Heart right ventricle (tissue), 16 donors: ENCODE measurements at places on chromosomes 1 and 21. TPM values are rescaled to one million over a fixed set of nuclear protein-coding genes. Genes with fewer than 3 reads are reported as not detected.

- H3K27me3 ChIP-seq: no peaks in the 10 kb centered on the region
- H3K36me3 ChIP-seq: no peaks in the 10 kb centered on the region
- DNase-seq: no peak
- H3K27ac ChIP-seq: no peak overlapping the region
Observed at GRCh38 chr1:194717941-194718340, 1531.5 kb upstream of the B3GALT2 start.

DNA sequence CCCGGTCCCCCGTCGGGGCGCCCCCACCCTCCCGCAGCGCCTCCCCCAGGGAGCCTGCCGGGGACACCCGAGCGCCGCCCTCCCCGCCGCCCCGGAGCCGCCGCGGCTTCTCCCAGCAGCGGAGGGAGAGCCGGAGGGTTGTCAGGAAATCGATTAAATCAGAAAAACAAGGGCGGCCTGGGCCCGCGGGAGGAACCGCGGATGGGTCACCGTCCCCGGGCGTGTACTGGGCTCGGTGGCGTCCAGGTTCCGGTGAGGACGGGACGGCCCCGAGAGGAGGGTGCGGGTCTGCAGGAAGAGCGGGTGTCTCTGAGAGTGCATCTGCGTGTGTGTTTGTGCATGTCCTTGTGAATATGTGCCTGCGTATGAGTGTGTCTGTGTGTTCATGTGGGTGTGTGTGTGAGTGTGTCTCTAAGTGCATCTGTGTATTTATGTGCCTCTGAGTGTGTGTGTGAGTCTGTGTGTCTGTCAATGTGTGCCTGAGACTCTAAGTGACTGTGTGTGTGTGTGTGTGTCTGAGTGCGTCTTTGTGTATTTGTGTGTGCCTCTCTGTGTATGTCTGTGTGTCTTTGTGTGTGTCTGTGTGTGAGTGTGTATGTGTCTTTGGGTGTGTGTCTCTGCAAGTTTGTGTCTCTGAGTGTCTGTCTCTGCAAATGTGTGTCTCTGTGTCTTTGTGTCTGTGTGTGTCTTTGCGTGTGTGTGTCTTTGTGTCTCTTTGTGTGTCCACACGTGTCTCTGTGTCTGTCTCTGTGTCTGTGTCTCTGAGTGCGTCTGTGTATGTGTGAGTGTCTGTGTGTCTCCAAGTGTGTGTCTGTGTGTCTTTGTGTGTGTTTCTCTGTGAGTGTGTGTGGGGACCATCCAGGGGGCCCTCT lies 1.1 kb downstream of the SPSB1 start:
- peaks cover 17% of the 10 kb centered on the region for H3K4me1 ChIP-seq
- DNase-seq: peak; percentile 47
- H3K4me3 ChIP-seq: peak overlapping the region; percentile 98
- peak overlapping the region; percentile 73 for H3K27ac ChIP-seq
- no peaks in the 10 kb centered on the region for H3K27me3 ChIP-seq

- H3K27me3 ChIP-seq: no peaks in the 10 kb centered on the region
- no peaks in the 10 kb centered on the region for H3K36me3 ChIP-seq
- no peak overlapping the region for H3K4me3 ChIP-seq
- H3K27ac ChIP-seq: no peak overlapping the region
- no peaks in the 10 kb centered on the region for H3K4me1 ChIP-seq
Observed at GRCh38 chr1:88488237-88488636, 195.8 kb upstream of the PKN2 start.

The CFHR1 gene
- total RNA-seq: not detected

DNA sequence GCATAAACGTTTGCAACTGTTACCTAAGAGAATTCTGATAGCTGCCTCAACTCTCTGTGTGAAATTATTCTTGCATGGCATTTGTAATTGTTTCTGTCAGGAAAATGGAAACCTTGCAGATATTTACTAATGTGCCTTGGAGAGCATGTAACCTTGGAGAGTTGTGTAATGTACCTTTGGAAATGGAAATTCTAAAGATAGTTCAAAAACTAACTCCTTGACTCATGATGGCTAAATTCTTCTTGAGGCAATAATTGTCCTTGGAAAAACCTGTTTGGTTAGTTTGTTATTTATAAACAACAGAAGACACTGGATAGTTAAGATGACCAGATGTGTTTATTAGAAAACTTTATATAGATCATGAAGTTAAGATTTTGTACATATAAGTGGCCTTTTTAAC lies 1033.8 kb downstream of the PLA2G4A start:
- no peak overlapping the region for H3K27ac ChIP-seq
- H3K27me3 ChIP-seq: no peaks in the 10 kb centered on the region
- no peaks in the 10 kb centered on the region for H3K4me1 ChIP-seq
- H3K4me3 ChIP-seq: no peak overlapping the region
- no peaks in the 10 kb centered on the region for H3K36me3 ChIP-seq
- DNase-seq: no peak

The PDZK1 gene
- not detected for total RNA-seq
